ENCODE measurements at places on chromosomes 7 and 10.

GRCh38 chr7:3106361-3106826 is 62.7 kb upstream of the CARD11 start:
- no peak for DNase-seq

GRCh38 chr10:33893506-33893905 is 559.0 kb upstream of the NRP1 start:
- DNase-seq: peak; percentile 22

GRCh38 chr10:3595736-3596135 is 189.3 kb downstream of the KLF6 start:
- DNase-seq: no peak

DNA sequence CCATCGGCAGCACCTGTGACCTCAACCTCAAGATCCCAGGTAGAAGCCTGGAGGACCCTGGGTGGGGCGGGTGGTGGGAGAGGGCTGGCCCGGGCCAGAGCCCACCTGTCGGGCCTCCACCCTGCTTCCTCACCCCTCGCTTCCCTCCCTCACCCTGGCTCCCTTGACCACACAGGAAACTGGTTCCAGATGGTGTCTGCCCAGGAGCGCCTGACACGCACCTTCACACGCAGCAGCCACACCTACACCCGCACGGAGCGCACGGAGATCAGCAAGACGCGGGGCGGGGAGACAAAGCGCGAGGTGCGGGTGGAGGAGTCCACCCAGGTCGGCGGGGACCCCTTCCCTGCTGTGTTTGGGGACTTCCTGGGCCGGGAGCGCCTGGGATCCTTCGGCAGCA is 8.9 kb upstream of the ATP6V1F start:
- no peak for DNase-seq

DNA sequence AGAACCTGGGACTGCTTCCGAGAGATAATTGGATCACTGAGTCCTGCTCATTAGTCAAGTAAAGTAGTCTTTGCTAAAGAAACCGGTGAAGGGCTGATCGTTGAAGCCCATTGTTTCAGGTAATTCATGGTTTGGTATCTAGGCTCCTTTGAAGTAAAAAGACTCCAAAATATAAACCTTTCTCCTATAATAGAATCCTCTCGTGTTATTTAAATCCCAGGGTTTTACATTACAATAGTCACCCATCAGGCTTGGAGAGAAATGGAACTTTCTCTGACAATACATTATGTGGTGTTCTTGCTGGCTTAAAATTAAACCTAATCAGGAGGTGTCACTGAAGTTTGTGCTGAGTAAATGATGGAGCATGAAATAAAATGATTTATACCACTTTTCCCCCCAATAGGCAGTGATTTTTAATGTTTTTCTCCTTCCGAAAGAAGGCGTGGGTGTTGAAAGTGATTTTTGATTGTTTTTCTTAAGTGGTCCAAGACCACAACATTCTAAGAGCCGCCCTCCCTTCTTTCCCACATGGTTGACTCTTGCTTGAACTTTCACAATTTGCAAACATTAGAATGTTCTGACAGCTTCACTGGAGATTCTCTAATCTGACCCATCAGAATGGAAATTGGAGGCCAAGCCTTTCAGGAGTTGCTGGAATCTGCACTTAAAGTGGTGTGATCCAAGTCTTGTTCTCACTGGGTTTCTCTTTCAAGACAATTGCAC is 44.2 kb downstream of the LRMDA start:
- DNase-seq: peak; percentile 79

DNA sequence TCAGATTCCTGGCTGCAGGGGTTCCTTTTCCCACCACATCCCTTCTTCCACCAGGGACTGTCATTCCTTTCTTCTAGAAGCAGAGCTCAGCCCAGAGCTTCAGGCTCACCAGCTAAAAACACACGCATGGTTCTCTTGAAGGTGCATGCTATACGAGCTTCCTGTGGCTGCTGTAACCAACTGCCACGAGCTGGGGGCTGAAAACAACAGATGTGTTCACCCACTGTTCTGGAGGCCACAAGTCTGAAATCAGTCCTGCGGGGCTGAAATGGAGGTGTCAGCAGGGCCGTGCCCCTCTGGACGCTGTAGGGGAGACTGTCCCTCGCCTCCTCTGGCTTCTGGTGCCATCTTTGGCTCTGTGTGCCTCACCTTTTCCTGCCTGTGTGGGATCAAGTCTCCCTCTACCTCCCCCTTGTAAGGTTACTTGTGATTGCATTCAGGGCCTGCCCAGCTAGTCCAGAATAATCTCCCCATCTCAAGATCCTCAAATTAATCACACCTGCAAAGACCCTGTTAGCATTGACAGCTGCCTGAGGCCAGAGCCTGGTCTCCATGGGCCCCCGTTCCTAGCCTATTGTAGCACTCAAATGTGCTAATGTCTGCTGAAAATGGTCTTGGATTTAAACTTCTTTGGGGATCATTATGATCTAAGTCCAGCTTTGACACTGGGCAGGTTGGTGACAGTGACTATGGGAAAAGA is 13.7 kb downstream of the RAB19 start:
- no peak for DNase-seq

DNA sequence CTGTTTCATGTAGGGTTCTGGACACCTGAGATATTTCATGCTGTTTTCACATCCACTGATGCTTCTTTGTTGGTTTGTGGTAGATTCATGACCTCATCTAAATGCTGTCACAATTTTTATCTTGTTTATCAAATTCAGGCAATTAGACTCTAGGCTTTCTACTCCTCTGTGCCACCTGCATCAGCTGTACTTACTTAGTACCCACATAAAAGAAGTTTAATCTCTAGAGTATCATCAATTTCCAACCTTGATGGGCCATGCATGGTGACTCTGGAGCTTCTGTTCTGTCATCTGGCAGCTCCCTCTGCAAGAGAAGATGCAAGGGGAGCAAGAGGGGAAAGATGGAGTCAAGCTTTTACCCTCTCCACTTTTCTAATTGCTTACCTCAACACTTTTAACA is 195.9 kb upstream of the VWC2 start:
- DNase-seq: no peak

DNA sequence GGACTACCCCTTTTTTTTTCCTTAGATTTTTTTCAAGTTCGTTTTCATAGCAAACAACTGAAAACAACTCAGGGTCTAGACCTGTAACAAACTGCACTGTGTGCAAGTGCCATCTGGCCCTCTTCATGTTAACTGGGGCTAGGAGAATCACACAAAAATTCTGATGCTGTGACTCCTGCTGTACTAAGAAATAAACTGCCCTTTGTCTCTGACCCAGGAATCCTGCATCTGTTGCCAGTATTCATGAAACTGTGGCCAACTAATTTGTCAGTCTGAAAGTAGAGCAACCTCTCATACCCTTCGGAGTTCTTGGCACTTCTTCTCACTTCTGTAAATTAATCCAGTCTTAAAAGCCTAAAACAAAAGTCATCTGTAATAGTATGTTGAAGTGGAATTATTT is 218.4 kb upstream of the PCDH15 start:
- no peak for DNase-seq
